ENCODE measurements at places on chromosomes 5 and 9. TPM values are rescaled to one million over a fixed set of nuclear protein-coding genes. Genes with fewer than 3 reads are reported as not detected.

Gene S100Z
- 0.45 TPM for total RNA-seq

Gene ZNF883
- total RNA-seq = 25.4 TPM

- DNase-seq = no peak
These were observed 81.1 kb downstream of the SEC61B start for GRCh38 chr9:99303177-99303576.

- DNase-seq = no peak
These were observed 185.0 kb downstream of the GAPVD1 start for GRCh38 chr9:125446561-125447094.

GRCh38 chr5:88674356-88675167 is 208.4 kb downstream of the MEF2C start:
- peak; percentile 83 for DNase-seq

DNA sequence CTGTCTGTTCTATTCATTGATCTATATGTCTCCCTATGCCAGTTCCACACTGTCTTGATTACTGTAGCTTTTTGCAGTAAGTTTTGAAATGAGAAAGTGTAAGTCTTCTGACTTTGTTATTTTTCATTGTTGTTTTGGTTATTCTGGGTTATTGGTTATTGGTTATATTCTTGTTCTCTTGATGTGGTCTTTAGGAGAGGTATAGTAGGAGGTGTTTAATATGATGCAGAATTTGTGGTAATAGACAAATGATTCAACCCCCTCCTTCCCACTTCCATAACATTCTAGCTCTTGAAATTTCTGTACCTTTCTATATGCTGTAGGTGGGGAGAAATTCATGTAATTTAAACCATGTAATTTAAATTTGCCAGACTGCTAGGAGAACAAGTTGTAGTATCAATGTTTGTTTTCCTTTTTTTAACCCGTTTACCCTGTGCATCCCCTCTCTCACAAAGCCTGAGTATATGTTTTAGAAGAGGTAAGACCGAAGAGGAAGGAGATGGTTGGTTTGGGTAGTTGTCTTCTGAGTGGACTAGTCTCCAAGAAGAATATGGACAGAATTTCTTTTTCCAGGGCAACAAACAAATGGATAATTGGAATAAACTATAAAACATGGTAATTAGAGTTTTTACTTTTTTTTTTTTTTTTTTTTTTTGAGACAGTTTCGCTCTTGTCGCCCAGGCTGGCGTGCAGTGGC is 19.2 kb downstream of the ANKHD1 start:
- no peak for DNase-seq

DNA sequence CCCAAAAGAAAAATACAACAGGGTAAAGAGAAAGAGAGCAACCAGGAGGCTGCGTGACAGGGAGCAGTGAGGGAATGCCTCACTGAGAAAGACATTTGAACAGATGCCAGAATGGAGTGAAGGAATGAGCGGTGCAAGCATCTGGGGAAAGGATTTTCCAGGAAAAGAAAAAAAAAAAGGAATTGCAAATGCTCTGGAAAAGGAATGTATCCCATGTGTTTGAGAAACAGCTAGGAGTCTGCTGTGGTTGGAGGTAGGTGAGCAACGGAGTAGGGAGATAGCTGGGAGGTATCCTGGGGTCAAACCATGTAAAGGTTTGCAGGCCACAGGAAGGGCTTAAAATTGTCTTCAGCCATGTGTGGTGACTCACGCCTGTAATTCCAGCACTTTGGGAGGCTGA is 23.6 kb upstream of the CEMIP2 start:
- no peak for DNase-seq

GRCh38 chr9:79813258-79813638 is 241.5 kb downstream of the TLE4 start:
- no peak for DNase-seq
